ENCODE measurements at places on chromosomes 2 and 18.
A peak's percentile ranks its signal among the peaks of the same experiment; 100 is the strongest.

DNA sequence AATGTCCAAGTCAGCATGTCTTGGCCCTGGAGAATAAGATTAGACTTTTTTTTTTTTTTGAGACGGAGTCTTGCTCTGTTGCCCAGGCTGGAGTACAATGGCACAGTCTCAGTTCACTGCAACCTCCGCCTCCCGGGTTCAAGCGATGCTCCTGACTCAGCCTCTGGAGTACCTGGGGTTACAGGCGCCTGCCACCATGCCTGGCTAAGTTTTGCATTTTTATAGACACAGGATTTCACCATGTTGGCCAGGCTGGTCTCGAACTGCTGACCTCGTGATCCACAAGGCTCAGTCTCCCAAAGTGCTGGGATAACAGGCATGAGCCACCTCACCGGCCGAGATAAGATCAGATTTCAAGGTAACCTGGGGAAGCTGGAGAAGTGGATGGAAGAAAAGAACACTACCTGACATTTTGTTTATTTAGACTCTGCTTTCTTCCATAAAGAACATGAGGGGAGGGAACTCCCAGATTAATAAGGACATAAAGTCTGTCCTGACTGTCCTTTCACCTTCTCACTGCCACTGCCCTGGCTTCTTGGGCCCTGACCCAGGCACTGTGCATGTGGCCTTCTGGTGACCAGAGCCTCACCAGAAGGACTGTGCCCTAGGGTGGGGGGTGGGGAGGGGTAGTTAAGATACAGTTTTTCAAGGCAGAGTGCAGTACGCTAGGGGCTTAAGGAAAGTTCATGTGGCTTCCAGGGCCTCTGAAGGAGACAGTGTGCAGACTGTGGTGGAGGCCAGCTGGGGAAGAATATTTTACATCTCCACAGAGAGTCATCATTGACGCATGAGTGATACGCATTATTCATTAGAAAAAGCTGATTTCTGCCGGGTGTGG lies 4.8 kb upstream of the IMPA2 start:
- no peak for DNase-seq

GRCh38 chr2:12212841-12213597 lies 466.6 kb downstream of the LPIN1 start:
- no peak for DNase-seq

DNA sequence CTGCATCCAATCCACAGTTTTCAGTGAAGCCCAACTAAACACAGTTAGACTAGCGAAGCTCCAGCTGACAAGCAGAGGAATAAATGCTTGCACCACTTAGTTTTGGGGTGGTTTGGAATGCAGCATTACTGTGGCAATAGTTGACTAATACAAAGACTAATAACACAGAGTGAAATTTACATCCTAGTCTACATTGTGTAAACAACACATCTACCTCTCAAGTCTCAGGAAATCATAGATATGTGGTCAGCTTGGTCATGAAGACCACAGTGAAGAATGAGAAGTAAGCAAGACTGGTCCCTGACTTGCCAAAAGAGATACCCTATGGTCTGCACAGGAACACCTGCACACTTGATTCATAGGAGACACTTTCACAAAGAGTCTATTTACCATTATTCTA lies 155.1 kb upstream of the TANK start:
- DNase-seq = no peak

- DNase-seq = no peak
Measured at GRCh38 chr18:75745147-75745546, 317.6 kb upstream of the SMIM21 start.

DNA sequence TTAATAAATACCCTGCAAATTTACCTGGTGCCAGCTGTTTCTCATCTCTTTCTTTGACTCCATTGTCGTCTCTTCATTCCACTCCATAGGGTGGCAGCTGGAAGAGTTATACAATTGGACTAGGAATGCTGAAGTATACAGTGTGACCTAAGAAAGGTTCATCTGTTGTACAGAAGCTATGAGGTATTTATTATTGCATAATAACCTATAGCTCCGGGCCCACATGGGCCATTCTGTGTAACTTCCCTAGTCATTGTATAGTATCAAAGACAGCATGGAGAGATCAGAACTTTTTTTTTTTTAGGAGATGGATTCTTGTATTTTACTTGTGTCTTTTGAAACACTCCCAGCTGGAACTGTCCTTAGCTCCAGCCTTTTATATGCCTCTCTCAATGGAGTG lies 26.2 kb downstream of the BMP10 start:
- DNase-seq = no peak

DNA sequence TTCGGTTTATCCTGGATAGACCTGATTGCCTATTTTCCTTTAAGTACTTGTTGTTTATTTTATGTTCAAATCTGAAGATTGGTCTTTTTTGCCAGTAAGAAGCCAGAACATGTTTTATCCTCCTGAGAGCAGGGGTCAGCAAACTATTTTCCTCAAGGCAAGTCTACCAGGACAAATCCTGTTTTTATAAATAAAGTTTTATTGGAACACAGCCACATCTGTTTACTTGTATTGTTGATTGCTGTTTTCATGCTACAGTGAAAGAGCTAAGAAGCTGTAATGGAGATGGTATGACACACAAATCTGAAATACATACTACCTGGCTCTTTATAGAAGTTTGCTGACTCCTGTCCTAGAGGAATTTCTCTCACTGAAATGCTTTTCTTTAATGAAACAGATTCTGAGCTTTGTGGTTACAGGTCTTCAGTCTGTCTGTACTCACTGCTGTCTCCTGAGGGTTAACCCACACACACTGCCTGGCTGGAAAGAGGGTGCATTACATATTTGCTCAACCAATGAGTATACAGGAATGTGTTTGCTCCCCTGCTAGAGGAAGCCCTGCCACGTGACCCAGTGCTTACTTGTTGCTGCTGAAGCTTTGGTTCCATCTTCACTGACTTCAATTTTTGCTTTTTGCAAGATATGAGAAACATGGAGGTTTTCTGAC lies 22.6 kb downstream of the MRPL44 start:
- no peak for DNase-seq

- peak; percentile 51 for DNase-seq
Measured at GRCh38 chr18:63339920-63340484, 20.4 kb upstream of the BCL2 start.

DNA sequence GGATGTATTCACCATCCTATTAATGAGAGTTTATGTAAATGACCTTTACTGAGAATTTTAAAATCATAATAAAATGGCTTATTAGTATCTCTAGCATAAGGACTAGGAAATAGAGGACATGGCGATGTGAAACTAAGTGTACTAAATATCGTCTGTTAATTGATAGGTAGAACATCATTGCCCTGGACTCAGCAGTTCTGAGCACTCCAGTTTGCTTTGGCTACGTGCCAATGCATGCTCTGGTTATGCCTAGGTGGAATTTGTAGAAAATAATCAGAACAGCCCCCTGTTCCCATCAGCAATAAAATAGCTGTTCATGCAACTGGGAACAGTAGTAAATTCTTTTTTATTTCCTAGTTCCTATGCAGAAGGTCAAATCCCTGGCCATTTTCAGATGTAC lies 247.8 kb downstream of the DOK6 start:
- DNase-seq = no peak

DNA sequence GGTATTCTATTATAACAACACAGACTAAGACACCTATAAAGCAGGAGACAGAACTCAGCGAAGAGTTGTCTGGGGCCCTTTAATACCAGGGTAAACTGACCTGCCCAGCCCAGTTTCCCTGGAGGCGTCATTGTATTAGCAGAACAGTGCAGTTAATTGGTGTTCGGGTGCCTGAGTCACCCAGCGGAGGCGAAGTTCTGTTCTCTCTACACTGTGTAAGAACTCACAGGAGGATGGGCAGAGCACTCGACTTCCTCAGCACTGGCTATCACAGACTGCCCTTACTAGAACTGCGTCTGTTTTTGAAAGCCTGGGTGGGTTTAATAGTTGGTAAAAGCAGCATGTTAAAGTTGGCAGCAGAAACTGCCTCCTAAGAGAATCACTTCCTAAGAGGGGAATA lies 106.5 kb upstream of the ATP8B1 start:
- no peak for DNase-seq

GRCh38 chr2:117943013-117943672 lies 70.7 kb downstream of the CCDC93 start:
- DNase-seq = no peak

DNA sequence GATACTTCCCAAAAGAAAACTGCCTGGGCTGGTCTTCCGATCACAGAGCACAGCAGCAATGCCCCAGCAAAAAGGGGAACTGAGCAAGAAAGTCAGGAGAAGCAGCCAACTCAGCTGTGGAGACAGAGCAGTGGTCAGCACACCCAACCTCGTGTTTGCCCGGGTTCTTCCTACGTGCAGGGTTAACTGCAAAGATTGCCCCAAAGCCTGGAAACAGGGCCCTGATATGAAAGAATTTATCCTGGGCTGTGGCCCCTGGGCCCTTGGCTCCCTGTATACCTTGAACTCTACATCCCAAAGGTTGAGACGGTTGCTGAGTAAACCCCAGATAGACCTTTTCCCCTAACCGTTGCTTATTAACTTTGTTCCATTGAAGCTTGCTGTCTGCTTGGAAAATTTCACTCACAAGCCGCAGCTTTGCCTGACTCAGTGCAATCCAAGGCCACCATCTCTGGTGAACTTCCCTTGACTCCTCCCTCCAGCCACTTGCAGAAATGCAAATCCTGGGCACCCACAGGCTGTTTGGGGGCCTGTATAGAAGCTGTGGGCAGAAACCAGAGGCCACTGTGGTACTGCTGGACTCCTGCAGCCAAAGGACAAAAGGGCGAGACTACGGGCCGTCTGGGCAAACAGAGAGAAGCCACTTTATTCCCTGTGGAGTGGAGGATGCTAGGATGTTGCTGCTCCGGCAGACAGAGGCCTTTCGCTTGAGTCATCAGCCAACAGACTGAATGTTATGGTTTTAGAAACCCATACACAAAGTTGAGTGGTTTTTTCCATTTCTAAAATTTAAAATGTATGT lies 18.2 kb downstream of the NRP2 start:
- no peak for DNase-seq

- DNase-seq = no peak
Measured at GRCh38 chr2:62740221-62740620, 34.7 kb downstream of the EHBP1 start.

DNA sequence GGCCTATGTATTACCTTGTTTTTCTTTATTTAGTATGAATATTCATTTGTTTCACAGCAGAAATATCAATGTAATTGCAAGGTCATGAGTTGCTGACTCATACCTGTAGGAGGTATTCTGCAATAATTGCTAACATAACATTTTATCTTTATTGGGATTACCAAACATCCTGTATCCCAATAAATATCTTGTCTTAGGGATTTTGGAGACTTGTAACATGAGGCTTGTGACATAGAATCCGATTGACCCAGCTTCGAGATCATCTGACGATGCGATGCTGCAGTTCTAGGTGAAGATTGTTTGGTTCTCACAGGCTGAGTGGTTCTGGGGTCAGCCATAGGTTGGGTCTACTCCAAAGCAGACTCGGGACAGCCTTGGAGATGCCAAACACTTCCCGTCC lies 133.4 kb upstream of the RND3 start:
- no peak for DNase-seq

DNA sequence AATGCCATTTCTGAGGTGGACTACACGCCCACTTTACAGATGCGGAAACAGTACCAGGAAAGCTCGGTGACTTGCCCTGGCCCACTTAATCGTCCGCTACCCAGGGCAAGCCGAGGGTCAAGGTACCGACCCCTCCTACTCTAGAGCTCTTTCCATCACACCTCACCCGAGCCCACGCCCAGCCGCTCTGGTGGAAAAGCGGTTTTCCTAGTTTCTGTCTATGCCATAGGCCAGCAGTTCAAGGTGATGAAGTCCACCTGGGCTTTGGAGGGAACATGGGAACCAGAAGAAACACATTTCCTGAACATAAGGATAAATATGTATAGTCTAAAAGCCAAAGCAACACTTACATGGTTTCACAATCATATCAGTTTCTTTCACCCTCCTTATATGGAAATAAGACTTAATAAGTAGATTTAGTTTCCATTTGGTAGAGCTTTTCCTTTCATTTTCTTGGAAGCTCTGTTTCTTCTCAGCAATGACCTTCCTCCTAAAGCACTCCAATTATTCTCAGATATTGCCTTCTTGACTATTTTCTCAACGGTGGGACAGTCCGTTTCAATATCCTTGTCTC lies 567 bp downstream of the VWA3B start:
- DNase-seq = no peak

DNA sequence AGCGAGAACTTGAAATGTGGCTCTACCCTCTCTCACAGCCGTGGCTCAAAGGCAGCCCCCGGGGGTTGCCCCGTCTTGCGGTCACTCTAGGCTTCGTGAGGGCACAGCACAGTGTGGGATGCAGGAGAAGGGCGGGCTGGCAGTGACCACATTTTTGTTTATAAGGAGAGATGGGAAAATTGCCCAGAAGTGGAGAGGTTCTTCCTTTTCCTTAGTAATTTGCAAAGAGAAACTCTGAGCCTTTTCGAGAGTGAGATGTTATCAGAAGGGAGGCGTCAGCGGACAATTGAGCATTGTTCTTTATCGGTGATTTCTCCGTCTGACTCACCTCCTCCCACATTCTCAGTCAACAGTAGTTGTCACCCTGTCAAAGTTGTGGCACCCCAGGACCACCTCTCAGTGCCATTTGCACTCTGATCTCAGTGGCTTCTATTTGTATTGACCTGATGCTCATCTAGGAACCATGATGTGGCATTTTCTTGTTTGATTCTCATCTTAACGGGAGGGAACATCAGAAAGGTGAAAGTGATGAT lies 89.6 kb downstream of the ACAA2 start:
- no peak for DNase-seq

DNA sequence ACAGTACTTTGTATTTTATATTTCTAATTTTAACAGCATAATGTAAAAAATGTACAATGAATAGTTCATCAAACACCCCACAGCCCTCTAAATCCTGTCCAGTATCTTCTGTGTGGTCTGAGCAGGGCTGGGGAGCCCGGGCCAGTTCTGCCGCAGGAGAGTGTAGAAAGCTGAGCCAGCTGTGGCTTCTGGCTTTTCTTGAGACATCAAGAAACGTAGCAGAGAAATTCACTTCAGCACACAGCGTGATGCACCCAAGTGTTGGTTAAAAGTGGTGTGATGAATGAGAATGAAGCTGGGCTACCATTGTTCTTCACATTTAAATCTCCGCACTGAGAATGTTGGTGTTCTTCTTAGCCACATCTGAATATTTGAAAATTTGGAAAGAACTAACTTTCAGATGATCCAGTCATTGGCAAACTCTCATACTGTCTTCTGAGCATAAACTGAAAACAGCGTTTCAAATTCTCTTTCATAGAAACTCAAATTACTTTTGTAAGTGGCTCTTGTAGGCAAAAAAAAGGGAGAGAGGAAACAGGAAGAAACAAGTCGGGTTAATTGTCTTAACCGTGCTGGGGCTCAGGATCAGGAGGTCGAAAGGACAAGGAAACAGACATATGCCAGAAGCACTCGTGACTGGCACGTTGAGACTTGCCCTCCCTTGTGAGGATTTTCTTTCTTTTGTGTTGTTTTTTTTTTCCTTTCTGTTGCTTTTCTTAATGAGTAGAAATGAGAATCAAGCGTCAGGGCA lies 23.4 kb upstream of the TMEM87B start:
- DNase-seq = no peak

GRCh38 chr18:25348386-25349130 lies 3.4 kb downstream of the ZNF521 start:
- peak; percentile 37 for DNase-seq

All from KG1 (cell line).